Activated naive CD4-positive, alpha-beta T cell (primary cell): ENCODE measurements at places on chromosomes 5 and 9.

DNA sequence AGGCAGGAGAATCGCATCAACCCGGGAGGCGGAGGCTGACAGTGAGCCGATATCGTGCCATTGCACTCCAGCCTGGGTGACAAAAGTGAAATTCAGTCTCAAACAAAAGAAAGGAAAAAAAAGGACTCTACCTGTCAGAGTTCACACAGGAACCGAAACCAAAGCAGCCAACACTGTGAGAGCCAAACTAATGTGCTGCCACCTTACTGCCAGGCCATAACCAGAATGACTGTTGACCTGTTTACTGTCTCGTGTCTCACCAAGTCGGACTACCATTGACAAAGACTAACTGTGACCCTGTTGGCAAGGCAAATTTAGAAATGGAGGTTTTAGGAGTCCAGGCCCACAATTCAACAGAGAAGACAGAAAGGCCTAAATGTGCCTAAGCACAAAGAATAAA lies 112.4 kb downstream of the ANXA2R start:
- no peak for DNase-seq

- no peak for DNase-seq
Measured at GRCh38 chr5:40043916-40044315, 619.1 kb upstream of the DAB2 start.

- no peak for DNase-seq
Measured at GRCh38 chr9:137368431-137369035, 54.4 kb downstream of the EXD3 start.

- DNase-seq, result no peak
Measured at GRCh38 chr5:87110721-87111120, 157.0 kb upstream of the RASA1 start.

- DNase-seq, result no peak
Measured at GRCh38 chr5:96080557-96080956, 118.9 kb upstream of the ELL2 start.

GRCh38 chr5:111229221-111229835 lies 5.1 kb downstream of the CAMK4 start:
- no peak for DNase-seq

- no peak for DNase-seq
Measured at GRCh38 chr5:69230181-69230580, 4.5 kb upstream of the CDK7 start.

- DNase-seq, result no peak
Measured at GRCh38 chr9:22189471-22189870, 180.4 kb upstream of the CDKN2B start.

- DNase-seq, result no peak
Measured at GRCh38 chr5:6525422-6525821, 76.8 kb downstream of the UBE2QL1 start.

DNA sequence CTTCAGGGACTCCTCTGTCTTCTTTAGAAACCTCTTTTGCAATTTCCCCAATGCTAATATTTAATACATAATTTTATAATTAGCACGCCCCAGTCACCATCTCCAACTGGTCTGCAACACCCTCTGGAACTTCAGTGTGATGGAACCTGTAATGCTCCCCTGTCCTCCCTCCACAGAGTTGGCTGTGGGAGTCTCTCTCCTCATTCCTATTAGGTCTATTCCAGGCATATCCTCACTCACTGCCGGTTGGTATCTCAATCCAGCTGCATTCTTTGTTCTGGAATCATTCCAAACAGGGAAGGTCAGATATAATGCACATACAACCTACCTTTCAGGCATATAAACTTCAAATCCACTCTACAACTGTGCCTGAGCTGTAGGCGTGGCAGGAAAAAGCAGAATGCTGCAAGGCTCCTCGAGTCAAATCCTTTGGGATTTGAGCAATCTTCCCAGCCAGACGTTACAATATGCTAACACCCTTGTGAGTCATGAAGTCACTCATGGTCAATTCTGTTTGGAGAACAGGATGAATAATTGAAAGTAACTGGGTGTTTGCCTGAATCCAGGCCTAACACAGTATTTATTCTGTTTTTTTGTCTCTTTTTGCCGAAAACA lies 293.8 kb downstream of the CWC27 start:
- no peak for DNase-seq

DNA sequence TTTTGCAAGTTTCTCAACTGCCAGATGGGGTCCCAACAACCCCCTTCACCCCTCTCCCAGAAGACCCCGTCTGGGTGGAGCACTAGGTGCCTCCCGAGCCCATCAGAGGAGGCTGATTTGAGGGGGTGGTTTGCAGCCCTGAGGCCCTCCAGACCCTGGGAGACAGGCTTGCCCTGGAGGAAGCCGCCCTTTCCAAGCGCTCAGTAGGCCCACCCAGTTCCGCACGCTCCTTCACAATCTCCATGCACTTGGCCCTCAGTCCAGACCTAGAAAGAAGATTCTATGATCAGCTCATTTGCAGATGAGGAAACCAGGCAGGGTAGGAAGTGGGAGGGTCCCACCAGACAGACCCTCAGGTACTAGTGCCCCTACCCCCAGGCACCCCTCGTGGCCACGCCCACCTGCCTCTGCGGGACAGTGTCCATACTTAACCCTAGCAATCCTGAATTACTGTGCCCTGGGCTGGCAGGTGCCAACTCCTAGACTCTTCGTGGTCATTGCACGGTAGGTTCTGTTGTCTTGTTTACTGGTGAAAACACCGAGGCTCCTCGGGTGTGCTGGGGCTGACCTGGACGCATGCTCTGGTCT lies 22.3 kb downstream of the OR2V1 start:
- no peak for DNase-seq

DNA sequence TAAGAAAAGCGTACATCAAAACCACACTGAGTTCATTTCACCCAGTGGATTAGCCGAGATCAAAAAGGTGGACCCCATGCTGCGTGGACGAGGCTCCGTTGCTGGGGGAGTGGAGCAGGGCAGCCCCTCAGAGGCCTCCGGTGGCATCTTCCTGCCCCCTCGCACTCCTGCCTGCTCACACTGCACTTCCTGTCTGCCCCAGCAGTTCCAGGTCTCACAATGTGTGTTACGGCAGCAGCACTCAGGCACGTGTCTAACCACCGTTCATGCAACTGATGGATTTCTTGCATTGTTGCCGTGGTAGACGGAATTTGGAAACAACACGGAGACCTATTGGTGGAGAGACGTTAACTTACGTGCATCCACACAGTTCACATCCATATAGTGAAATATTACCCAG lies 196.6 kb upstream of the OTULINL start:
- no peak for DNase-seq

- DNase-seq, result no peak
Measured at GRCh38 chr5:135375040-135375793, 23.8 kb downstream of the MACROH2A1 start.

DNA sequence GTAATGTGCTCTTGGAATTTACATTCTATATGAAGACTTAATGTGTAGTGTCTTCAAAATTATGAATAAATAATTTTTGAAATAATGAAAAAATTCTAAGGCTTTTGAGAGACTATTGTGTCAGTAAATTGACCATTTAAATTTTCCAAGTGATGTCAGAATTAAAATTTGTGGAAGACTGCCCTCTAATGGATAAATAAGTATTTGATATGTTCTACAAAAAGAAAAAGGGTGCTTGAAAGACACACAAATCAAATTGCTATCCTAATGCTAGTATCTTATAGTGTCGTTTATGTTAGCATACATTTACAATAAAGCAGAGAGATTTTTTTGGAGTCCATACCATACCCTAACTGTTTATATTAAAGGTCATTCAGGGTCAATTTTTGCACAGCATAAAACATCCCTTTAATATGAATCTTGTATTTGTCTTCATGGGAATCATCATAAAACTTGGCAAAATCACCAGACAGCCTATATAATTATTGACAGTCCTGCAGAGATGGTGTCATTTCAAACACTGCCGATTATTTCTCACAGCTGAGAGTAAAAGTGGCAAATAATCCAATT lies 120.8 kb upstream of the SLC27A6 start:
- DNase-seq, result no peak

DNA sequence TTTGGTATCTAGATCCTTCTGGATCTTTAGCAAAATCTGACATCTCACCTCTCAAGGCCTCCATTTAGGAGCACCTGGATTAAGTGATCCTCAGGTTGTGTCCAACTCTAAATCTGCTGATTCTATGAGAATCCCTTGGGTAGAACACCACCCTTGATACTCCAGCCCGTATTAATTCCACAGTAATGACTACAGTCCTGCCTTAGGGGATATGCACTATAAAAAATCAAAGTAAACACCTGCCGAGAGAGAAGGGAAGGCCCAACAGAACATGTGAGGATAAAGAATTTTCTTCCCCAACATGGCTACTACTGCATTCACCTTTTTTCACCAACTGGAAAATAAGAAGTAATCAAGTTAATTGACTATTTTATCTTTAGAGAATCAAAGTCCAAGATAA lies 27.6 kb downstream of the DAP start:
- DNase-seq, result no peak

- no peak for DNase-seq
Measured at GRCh38 chr5:3835811-3836210, 240.2 kb downstream of the IRX1 start.

GRCh38 chr5:116130471-116130870 lies 45.6 kb downstream of the COMMD10 start:
- no peak for DNase-seq

DNA sequence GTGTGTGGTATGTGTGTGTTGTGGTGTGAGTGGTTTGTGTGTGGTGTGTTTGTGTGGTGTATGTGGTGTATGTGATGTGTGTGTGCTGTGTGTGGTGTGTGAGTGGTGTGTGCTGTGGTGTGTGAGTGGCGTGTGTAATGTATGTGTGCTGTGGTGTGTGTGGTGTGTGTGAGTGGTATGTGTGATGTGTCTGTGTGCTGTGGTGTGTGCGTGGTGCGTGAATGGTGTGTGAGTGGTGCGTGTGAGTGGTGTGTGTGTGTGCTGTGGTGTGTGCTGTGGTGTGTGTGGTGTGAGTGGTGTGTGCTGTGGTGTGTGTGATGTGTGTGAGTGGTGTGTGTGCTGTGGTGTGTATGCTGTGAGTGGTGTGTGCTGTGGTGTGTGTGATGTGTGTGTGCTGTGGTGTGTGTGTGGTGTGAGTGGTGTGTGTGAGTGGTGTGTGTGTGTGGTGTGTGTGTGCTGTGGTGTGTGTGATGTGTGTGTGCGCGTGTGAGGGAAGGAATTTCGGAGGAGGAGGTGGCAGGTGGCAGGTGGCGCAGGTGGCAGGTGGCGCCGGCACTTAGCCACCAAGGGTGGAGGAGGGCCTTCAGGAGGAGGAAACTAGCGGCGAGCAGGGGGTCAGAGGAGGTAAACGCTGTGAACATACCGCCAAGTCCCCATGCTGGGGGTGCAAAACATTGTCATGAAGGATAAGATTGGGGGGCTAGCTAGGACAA lies 191.8 kb downstream of the MELK start:
- DNase-seq, result no peak

- no peak for DNase-seq
Measured at GRCh38 chr9:35002623-35003022, 13.1 kb downstream of the DNAJB5 start.

- DNase-seq, result no peak
Measured at GRCh38 chr9:37908698-37909186, 4.8 kb upstream of the SLC25A51 start.

DNA sequence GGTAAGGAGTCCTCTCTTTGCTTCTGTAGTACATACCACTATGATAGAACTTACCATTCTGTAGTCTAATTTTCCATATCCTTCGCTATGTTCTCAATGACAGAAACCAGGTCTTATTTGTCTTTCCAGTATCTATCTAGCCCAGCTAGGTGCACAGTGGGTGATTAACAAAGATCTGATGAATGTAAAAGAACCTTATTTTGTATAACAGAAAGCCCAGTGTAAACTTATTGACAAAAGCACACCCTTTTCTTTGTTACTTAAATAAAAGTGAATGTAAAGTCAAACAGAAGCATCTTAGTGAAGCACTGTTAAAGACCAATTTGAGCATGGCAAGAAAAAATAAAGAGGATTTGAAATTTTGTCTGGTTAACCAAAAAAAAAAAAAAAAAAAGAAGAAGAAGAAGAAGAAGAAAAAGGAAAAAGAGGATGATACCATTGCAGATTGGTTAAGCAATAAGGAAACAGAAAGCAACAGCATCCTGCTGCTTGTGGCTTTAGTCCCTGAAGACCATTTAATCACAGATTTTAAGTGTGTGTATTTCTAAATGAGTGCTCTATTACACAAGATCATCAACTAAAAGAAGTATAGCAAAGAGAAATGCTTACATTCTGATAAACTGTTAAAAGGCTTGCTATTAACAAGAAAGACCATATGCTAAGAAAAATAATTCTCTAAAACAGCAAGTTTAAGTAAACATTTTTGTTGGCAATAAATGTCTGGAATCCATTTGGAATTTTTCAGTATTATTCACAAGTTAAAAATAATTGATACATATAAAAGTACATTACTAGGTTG lies 21.2 kb downstream of the MEGF9 start:
- no peak for DNase-seq

DNA sequence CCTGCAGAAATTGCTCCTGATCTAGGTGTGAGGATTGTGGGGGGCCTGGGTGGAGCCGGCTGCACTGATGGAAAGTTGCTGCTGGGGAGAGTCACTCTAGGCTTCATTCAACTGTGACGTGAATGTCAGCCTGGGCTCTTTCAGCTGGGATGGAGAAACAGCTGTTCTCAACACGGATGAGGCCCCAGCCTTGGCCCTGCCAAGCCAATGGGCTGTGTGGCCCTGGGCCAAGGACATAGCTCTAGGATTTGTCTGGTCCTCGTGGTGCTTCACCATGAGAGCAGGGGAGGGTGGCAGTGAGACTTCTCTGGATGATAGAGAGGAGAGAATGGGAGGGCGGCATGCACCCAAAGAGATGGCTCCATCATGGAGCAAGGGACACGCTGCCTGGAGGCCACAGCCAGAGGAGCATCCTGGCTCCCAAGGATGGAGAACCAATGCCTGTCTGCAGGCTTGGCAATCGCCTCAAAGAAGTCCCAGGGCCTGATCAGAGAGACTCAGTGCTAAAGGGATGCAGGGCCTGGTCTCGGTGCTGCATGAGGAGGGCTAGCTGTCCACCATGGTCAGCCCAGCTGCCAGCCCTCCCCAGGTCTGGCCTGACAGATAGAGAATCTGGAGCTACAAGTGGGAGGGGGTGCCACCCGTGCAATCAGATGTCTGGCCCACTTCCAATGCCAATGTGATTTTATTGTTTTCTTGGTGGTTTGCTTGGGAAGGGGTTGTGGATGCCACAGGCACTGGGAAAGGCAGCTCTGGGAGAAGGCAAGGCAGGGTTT lies 141.0 kb downstream of the GADD45G start:
- DNase-seq, result no peak

DNA sequence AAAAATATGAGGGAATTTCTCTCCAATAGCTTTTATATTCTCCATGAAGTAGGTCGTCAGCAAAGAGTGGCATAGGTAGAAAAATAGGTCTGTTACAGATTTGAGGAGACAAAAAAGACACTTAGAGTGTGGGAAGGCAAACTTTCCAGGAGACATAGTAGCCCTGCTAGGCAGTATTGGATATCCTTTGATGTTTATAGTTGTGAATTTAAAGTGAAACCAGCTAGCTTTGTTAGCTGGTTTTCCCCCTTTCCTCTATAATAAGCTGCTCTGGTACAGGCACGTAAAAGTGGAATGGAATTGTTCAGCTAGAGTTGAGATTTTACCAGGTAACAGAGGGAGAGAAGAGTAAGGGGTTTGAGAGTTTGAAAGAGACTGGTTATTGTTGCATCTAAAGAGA lies 17.1 kb upstream of the APC start:
- no peak for DNase-seq

GRCh38 chr9:120532891-120533290 lies 47.1 kb downstream of the CDK5RAP2 start:
- DNase-seq, result no peak

- no peak for DNase-seq
Measured at GRCh38 chr9:105822814-105823213, 128.5 kb downstream of the TMEM38B start.
